Stimulated activated CD8-positive, alpha-beta memory T cell treated with anti-CD3 and anti-CD28 coated beads, Interleukin-15, amount 100 ng/mL, for 4 hours (primary cell): ENCODE measurements at places on chromosomes 4 and X.
A peak's percentile ranks its signal among the peaks of the same experiment; 100 is the strongest.

GRCh38 chrX:119008110-119008744 lies 33.8 kb downstream of the LONRF3 start:
- DNase-seq = no peak

DNA sequence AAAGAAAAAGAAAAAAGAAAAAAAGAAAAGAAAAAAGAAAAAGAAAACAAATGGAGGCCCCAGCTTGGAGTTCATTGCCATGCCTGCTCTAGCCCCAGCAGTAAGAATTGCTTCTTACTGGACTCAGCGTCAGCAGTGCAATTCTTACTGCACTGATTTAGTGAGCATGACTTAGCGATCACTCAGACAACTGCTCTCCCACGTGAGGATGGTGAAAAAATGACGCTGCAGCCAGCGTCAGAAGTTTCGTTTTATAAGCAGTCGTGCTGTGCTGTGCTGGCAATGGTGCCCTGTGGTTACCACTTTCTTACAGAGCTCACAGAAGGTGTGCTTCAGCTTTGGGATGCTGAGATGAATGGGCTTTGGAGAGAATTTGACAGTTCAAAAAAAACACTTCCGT lies 68.3 kb upstream of the DDX3X start:
- DNase-seq = no peak

DNA sequence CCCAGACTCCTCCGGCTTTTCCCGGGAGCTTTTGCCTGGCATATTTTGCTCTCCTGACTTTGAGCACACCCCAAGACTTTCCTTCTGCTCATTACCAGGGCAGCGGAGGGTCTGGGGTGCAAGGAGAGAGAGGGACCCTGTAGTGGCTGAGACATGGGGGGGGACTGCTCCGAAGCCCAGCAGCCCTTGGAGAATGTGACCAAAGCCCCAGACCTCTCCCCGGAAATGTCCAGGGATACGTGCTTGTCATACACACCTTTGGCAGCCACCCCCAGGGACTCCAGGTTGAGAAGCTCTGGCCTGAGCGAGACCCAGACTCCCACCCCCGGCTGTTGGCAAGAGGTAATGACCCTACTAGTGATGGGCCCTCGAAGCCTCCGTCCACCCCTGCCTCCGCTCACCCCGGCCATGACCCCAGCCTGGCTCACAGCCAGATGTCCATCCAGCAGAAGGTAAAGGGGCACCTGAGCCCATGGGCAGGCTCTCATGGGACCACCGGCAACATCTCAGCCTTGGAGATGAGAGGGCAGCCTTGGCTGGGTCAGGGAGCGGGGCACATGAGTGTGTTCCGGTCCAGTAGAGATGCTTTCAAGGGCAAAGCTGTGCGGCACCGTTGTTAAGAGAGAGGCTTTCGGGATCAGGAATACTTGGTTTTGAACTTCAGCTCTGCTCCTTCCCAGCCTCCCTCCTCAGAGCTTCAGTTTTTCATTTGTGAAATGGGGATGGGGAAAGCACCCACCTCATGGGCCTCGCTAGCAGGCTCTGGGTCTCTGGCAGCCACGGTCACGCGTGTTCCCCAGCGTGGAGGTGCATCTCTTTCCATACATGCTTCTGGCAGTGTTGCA lies 2.0 kb downstream of the PSAPL1 start:
- DNase-seq = no peak

DNA sequence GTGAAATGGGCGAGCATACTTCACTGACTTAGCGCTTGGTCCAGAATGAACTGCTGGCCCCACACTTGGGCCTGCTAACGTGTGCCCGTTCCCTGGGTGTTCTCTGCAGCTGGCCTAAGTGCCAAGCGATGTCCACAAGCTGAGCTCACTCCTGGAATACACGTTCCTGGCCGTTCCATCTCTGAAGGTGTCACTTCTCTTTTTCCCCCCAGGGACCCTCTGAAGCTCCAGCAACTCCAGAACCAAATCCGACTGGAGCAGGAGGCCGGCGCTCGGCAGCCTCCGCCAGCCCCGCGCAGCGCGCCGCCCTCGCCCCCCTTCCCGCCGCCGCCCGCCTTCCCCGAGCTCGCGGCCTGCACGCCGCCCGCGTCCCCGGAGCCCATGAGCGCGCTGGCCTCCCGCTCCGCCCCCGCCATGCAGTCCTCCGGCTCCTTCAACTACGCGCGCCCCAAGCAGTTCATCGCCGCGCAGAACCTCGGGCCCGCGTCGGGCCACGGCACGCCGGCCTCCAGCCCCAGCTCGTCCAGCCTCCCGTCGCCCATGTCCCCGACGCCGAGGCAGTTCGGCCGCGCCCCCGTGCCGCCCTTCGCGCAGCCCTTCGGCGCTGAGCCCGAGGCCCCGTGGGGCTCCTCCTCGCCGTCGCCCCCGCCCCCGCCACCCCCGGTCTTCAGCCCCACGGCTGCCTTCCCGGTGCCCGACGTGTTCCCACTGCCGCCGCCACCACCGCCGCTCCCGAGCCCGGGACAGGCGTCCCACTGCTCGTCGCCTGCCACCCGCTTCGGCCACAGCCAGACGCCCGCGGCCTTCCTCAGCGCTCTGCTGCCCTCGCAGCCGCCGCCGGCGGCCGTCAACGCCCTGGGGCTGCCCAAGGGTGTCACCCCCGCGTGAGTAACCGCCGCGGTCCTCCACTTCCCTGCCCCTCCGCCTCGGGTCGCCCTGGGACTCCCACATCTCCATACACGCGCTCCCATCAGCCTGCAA lies 132.3 kb downstream of the CBR4 start:
- no peak for DNase-seq

DNA sequence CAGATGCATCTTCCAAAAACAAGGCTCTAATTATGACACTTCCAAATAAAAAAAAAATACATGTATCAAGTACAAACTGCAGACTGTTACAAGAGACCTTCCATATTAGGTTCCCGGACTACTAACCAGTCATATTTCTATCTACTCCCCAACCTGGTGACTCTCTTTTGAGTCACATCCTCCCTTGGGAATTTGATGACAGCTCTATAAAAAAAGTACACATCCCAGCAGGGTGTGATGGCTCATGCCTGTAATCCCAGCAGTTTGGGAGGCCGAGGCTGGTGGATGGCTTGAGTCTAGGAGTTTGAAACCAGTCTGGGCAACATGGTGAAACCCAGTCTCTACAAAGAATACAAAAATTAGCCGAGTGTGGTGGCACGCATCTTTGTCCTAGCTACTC lies 14.9 kb downstream of the RPGR start:
- no peak for DNase-seq

DNA sequence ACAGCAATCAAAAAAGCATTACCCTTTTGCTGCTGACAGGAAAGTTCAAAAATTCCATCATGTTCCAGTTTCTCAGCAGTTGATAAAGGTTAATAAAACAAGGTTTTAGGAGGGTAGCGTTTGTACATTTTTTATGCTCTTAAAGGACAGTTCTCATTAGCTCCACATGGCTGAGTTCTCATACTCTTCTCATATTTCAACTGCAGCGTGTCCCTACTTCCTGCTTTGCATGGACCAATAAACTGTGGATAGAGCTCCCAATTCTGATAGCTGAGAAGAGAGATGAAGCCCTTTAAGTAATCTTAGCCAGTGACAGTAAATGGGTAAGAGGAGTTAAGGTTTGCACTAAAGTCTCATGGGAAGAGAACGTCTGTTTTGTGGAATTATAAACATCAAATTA lies 53.5 kb downstream of the SPANXA2 start:
- DNase-seq = no peak

DNA sequence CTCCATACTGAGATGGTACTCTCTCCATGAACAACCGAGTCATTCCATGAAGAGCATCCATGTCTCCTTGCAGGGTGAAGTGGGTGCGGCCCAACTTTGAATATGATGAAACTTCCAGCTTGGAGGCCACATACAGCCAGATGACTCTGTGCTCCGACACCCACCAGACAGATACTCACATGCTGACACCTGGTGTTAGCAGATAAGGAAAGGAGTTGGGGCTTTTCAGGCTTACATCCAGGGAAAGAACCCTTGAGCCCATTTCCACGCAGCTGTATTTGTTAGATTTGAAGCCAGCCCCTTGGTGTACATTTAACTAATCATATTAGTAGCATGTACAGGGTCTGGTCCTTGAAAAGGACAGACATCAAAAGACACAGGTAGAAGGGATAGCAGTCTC lies 62.1 kb upstream of the PRRG3 start:
- no peak for DNase-seq

- no peak for DNase-seq
These were observed 110.7 kb upstream of the PPP2R3B start for GRCh38 chrX:497186-498014.

DNA sequence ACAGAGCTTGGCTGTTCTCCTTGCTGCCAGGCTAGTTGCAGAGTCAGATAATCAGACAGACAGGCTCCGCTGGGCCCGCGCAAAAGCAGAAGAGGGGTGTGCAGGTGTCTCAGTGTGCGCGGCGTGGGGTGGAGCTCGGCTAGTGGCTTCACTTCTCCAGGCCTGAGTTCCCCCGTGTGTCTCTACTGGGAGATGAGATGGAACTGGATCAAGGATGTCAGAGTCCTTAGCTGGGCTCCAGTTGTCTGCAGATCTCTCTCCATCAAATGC lies 21.1 kb downstream of the HTRA3 start:
- no peak for DNase-seq

GRCh38 chrX:1336331-1336943 lies at the start of gene IL3RA:
Gene IL3RA (plus strand): TSS chrX:1336785. CDS start chrX:1341766, 4,981 bp downstream.
- DNase-seq = no peak

- no peak for DNase-seq
These were observed 29.8 kb upstream of the IRAK1 start for GRCh38 chrX:154049209-154050112.

GRCh38 chr4:3880615-3881120 lies 114.5 kb downstream of the ADRA2C start:
- peak; percentile 24 for DNase-seq

GRCh38 chr4:88159229-88159725 lies 838 bp upstream of the ABCG2 start:
- no peak for DNase-seq

GRCh38 chr4:26372076-26372475 lies 51.3 kb downstream of the RBPJ start:
- no peak for DNase-seq

DNA sequence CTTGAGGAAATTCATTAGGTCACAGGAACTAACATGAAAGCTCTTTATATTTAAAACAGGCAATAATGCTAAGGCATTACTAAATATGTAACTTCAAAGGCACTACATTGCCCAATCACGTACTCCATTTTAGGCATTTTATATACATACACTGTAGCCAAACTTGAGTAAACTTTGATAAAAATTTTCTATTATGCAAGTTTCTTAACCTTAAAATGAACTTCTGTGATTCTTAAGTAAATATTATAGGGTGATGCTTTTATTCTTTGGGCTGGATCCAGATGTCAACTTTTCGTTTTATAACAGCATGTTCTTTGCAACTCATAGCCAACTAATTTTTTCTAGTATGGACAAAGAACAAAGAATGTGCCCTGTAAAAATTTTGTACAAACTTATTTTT lies 28.3 kb upstream of the MAP9 start:
- no peak for DNase-seq

GRCh38 chr4:120432301-120432860 lies 365.7 kb upstream of the MAD2L1 start:
- no peak for DNase-seq

- peak; percentile 41 for DNase-seq
These were observed 45.9 kb upstream of the CDKN2AIP start for GRCh38 chr4:183398298-183399125.

DNA sequence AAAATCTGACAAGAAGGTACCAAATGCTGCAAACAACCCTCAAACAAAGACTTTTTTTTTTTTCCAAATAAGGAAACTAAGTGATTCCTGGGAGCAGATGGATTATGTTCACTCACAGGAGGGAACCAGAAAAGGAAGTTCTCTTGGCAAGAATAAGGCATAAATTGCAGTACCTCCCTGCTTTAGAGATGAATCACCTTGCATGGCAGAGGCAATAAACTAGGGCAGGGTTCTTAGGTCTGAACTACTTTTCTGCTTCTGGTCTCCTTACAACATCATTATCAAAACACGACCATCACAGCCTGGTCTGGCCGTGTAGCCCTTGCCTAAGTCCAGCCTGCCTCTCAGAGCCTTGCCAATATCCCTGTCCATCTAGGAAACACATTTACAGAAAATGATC lies 6.3 kb downstream of the TMEM31 start:
- no peak for DNase-seq

GRCh38 chrX:79336869-79337815 lies 30.0 kb downstream of the ITM2A start:
- no peak for DNase-seq

DNA sequence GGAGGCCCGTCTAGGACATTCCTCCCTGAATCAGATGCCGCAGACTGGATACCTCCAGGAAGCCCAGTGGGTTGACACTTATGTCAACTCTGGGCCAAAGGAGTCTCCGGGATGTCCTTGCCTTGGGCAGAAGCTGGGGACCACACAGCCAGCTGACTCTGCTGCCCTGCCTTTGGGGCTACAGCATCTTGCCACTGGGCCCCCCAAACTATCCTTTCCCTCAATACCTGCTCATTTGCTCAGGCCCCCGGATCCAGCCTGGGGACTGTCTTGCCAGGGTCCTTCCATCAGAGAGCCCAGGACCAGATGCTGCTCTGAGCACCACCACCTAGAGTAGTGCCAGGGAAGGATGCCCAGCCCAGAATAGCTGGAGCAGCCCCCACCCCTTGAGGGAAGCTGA lies 19.0 kb downstream of the RAB33A start:
- no peak for DNase-seq

DNA sequence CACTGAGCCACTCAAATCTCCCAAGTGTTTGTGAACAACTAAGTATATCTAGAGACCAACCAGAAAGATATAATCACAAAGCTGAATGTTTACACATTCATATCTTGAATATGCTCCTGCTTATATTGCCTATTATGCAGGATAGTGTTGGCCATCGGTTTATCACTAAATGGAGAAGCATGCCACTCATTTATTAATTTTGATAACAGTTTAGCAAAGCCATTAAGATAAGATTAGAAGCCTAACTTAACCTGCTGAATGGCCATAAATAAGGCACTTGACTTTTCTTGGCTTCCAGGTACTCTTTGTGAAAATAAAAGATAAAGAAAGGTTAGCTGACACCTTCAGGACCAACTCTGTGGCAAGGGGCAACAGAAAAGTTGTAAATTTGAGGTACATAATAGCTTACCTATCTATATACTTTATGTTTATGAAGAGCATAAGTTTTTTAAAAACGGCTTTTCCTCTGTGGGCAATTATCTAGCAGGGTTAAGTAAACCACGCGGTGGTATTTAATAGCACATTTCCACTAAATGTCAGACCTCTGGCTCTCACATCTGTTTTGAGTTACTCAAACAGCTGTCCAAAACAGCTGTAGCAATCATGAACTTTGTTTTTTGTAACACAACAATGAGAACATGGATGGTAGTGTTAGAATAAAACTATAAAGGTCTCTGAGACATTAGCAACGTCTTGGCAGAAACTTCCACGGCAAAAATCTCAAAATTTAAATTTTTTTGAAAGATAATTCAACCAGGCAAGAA lies 58.8 kb upstream of the FTHL17 start:
- no peak for DNase-seq
